ENCODE measurements at places on chromosomes 5 and 9.

- no peak for DNase-seq
These were observed 110.9 kb upstream of the ADAMTSL1 start for GRCh38 chr9:18362901-18363685.

DNA sequence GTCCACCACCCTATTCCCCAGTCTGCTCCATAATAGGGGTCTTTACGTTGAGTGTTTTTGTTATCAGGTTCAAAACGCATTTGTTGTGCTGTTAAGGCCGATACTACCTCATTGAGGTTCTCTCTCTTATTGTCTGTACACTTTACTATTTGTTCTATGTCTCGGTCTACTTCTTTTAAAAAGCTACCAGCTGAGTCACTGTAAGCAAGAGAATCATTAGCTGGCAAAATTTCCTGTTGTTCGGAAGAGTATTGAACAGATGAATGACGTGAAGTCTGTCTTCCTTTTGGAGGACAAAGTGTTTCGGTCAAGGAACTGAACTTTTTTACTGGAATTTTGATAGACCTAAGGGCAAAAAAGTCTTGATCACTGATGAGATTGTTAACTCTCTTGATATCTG lies 10.3 kb downstream of the LYSMD3 start:
- DNase-seq = no peak

DNA sequence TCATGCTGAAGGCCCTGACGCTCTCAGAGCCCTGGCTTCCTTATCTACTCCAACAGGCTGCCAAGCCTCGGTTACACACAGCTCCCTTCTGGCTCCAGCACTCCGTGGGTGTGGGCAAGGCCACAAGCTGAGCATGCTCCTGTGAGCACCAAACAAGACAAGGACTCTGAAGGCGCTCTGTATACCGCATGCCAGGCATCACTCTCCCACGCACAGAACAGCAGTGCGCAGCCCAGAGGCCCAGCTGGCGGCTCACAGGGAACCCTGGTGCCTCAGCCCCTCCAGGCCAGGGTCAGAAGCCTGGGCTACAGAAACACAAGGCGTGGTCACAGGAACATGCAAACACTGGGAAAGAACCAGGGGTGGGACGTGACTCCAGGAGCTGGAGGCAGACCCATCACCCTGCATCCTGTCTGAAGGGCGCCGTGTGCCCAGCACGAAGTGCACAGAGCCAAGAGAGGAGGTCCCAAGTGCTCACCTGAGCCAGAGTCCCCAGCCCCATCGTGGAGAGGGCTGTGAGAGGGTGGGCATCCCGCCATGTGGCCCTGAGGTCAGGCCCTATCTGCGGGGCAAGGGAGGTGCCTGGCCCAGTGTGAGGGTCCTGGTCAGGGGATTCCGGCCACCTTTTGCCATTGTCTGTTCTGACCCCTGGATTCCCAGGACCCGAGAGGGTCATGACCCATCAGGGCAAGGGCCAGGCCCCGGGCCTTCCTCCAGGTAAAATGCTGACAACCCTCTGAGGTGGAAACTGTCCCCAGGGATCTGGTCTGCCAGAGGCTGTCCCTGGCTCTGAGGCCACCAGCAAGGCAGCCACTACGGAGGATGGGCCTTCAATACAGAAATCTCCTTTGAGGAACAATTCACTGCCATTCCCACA lies 54.7 kb downstream of the COL23A1 start:
- DNase-seq = no peak

- no peak for DNase-seq
These were observed 6.1 kb upstream of the OTP start for GRCh38 chr5:77644371-77645157.

DNA sequence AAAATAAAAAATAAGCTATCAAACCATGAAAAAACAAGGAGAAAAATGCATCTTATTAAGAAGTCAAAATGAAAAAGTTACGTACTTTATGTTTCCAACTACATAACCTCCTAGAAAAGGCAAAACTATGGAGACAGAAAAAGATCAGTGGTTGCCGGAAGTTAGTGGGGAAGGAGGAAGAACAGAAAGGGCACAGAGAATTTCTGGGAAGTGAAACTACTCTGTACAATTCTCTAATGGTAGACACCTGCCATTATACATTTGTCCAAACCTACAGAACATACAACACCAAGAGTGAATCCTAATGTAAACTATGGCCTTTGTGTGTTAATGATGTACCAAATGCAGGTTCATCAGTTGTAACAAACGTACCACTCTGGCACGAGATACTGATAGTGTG lies 25.3 kb downstream of the SMU1 start:
- DNase-seq = no peak

DNA sequence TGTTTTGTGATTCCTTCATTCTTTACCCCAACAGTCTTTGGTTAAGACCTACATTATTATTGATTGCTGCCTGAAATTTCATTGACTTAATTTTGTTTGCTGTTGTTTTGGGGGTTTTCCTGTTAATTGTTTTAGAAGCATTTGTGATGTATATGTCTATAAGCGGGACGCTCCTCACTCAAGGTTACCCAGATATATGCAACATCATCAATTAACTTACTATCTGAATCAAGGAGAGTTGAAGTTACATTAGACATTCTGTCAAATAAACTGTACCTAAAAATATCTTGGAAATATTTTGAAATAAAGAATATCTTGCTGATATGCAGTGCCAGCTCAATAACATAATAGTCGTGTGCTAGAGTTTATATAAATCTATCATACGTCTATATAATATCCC lies 125.9 kb upstream of the CDH18 start:
- DNase-seq = no peak

DNA sequence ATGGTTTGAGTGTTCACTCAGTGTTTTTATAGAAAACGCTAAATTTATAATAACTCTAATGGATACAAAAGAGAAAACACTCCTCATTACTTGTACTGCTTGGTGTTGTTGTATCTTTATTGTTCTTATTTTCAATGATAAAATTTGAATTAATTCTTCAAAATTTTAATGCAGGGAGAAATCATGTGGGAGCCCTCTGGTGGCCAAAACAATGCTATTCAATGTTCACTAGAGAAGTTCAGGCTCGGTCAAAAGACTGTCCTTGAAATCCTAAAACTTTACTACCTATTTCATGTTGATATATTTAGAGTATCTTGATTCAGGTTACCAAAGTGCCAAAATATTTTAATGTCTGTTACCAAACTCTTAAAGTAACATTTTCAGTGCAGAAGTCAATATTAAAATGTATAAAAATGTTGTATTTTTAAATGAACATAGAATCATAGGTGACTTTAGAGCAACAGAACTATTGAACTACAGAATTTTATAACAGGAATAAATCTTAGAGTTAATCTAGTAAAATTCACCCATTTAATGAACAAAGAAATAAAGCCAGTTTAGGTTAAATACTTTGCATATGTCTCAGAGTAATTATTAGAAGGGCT lies 1259.8 kb downstream of the PTPRD start:
- DNase-seq = no peak

- DNase-seq = no peak
These were observed 16.9 kb downstream of the PRRX2 start for GRCh38 chr9:129682381-129682780.

DNA sequence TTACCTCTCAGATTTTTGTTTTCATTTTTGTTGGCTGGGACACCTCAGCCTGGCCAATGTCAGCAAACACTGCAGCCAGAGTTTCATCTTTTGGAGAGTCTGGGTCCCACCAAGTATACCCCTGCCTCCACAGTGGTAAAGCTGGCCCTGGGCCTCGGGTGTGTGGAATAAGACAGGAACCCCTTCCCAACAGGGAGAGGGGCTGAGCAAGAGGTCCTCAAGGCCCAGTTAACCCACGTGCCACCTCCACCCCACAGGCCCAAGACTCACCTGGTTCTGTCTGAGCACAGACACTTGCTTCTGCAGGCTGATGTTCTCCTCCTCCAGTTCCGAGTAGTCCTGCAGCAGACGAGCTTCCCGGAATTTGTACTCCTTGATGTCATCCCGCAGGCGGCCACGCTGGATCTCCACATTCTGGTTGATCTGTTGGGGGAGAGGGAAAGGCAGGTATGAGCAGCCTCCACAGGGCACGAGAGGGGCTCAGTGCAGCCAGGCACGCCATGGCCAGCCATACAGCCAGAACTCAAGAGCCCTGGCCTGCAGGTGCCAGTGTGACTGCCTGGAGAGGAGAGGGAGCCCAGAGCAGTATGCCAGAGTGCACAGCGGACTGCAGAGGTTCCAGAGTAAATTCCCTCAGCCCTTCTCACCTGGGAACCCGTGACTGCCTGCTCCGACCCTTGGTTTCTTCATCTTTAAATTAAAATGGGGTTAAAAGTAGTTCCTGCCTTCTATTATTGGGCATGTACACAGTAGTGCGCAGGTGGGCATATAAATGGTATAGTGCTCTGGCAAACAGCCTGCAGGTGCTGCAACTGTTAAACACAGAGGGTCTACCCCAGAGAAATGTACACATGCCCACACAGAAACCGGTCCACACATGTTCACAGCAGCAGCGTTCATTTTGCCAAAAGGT lies 42.0 kb downstream of the BICD2 start:
- DNase-seq = no peak

DNA sequence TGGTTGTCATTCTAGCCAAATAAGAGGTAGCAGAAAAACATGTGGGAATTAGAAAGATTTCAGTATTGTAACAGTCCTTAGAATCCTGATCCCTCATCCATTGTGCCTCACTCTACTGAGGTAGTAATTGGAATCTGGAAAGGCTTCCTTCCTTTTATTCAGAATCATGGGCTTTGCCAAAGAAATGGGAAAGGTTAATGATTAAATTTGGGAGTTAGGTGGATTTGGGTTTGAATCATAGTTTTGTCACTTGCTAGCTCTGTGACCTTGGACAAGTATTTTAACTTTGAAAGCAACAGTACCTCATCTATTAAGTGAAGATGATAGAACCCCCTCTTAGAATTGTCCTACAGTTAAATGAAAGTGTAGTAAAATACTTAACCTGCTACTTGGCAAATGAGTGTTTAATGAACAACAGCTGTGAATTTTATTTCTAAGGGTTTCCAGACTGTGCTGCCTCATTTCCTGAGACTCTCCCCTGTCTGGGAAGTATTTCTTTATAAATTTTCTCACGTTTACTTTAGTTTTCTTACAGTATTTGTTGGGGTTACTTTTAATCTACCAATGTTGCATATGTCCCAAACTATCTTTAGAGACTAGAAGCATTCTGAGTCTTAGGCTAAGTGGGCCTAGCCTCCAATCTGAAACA lies 11.7 kb downstream of the SPDL1 start:
- no peak for DNase-seq

GRCh38 chr9:126626127-126626925 lies 12.6 kb downstream of the LMX1B start:
- DNase-seq = no peak

- peak; percentile 46 for DNase-seq
These were observed 24.9 kb downstream of the PCDHGC5 start for GRCh38 chr5:141513627-141514329.

- no peak for DNase-seq
These were observed 108.1 kb upstream of the IER5L start for GRCh38 chr9:129285979-129286772.

DNA sequence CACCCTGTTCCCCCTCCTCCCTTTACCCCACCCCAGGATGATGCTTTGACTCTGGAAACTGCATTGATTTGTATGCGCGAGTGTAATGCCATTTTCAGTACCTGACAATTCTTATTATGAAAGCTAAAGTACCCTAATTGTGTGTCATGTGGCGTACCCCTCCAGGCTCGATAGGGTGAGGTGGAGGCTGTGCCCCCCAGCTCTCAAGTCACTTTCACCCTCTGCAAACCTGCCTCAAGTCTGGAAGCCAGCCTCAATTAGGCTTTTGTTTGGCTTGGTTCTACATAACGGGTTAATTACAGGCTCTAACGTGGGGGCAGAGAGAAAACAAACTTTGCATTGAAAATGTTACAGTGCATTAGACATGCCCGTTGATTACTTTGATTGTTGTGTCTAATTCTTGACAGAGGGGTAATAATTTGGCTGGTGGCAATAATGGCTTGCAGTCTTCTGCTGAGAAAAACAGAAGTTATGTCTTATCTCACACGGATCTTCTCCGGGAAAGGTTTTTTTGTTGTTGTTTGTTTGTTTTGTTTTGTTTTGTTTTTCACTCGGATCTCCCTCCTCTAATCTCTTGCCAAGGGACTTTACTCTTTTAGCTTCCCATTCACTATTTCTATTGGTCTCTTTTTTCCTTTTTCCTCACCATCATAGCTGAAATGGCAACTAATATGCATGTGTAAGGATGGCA lies 12.6 kb downstream of the ISL1 start:
- no peak for DNase-seq

DNA sequence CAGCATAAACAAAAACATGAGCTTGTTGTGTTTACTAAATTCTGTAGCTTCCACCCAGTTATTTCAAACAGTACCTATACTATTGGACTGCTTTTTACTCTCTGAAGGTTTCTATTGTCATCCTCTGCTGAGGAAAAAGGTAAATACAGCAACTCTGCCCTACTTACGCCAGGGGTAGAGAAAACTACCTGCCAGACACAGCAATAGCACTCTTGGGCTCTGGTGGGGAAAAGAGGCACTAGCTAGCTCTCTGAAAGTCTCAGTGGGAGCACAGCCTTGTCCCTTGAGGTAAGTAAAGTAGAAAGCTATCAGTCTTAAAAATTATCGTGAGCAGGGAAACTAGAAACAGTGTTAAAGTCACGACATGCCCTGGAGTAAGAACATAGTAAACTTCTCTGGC lies 3.7 kb downstream of the HCN1 start:
- DNase-seq = no peak

DNA sequence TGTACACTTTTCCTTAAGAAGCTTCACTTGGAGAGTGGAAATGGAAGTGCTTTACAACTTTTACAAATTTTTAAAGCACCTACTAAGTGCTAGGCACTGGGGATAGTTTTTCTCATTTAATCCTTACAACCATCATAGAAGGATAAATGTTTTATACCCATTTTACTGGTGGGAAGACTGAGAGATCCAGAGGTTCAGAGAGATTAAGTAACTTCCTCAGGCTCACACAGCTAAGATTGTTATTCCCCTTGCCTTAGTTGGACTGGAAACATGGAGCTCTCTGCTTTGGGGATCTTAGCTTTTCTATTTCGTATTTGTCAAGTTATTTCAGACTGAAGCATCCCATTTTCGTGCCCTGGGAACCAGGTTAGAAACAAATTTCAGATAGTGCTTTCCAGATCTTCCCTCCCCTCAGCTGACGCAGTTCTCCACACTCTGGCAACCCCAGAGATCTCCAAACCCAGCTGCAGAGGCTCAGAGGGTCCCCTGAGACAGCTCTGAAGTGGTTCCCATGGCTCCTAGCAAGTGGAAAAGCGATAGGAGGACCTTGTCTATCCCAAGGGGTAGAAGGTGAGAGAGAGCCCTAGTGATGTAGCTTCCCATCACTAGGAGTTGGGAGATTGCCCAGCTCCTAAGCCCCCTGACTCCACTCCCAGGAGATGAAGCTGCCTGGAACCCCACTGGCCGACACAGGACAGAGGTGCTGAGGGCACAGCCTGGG lies 16.2 kb upstream of the GABBR2 start:
- no peak for DNase-seq

- no peak for DNase-seq
These were observed 39.6 kb downstream of the PCDHGC5 start for GRCh38 chr5:141528291-141528984.
